ENCODE measurements at places on chromosomes 6 and 20.

DNA sequence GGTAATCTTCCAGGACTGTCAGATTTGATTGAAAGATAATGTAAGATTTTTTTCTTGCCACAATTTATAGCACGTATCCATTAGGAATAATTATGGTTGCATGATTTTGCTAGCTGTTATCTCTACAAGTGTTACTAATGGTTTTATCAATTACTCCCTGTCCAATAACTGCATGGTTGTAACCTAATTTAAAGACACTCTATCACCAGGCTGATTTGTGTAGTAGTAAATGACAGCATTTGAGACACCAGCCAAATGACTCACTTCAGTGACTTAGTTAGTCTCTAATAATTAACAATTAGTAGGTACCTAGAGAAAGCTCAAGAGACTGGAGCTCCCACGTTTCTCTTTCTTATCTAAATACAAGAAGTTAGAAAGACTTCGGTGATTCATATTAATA lies 453.8 kb upstream of the POU3F2 start:
- no peak for DNase-seq

DNA sequence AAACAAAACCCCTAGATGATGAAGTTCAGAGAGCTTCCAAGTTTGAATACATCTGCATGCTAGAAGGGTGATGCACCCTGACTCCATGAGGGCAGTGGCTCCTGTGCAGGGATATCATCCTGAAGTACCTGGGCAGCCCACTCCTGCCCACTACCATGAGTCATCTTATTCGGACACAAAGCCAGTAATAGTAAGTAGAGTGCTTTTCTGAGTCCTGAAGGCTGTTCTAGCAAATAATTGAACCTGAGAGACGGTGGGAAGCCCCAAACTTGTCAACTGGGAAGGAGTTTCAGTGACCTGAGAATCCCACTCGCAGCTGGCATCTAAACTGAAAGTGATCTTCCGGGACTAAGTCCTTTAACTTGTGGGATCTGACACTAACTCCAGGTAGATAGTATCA lies 152.9 kb upstream of the COL21A1 start:
- no peak for DNase-seq

DNA sequence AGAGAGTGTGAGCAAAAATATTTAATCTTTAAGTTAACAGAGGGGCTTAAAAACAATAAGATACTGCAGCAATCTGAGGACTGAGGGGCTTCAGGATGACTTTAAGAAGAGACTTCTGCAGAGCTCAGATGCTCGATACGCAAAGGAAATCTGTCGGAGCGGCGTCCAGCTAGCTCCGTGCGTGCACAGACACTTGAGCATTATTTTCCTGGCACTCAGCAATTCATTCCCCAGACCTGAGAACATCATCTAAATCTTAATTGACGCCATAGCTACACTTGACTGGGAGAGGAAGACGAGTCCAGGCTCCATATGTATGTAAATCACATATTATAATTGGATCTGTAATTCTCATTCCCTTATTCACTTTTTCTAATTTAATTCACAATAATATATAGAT lies 228.2 kb downstream of the SOD2 start:
- no peak for DNase-seq

- peak; percentile 95 for DNase-seq
Measured at GRCh38 chr6:112780498-112781096, 433.5 kb downstream of the RFPL4B start.

GRCh38 chr6:34424200-34425131 lies 1.4 kb downstream of the RPS10 start:
- DNase-seq, result no peak

DNA sequence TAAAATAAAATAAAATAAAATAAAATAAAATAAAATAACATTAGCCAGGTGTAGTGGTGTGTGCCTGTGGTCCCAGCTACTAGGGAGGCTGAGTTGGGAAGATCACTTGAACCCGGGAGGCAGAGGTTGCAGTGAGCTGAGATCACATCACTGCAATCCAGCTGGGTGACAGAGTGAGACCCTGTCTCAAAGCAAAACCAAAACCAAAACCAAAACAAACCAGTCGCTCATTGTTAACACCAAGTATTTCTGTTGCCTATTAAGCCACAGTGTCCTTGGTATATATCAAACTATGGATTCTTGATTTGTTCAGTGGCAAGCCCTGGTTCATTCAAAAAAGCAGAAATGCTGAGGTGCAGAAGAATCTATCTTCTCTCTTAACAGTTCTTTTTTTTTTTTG lies 65.7 kb downstream of the PYGB start:
- DNase-seq, result no peak

GRCh38 chr20:63309261-63310071 lies 16.5 kb downstream of the COL20A1 start:
- DNase-seq, result peak; percentile 52

DNA sequence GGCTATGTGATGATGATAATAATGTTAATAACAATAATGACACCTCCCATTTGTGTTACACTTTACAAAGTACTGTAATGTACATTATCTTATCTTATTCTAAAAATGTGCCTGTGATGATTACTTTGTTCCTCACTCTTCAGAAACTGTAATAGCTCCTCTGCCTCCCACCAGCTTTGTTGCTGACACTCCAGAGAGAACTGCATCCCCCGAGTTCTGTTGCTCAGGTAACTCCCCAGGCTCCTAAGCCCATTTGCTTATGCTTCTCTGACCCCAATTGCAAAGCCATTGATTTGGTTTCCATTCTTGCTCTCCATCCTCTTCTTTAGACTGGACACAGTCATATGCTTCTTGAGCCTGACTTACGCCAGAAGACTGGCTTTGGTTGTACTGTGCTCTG lies 319.7 kb downstream of the EPM2A start:
- DNase-seq, result no peak

- no peak for DNase-seq
Measured at GRCh38 chr6:157791450-157791849, 31.6 kb upstream of the SNX9 start.

- DNase-seq, result no peak
Measured at GRCh38 chr6:18511211-18511610, 124.1 kb downstream of the RNF144B start.

DNA sequence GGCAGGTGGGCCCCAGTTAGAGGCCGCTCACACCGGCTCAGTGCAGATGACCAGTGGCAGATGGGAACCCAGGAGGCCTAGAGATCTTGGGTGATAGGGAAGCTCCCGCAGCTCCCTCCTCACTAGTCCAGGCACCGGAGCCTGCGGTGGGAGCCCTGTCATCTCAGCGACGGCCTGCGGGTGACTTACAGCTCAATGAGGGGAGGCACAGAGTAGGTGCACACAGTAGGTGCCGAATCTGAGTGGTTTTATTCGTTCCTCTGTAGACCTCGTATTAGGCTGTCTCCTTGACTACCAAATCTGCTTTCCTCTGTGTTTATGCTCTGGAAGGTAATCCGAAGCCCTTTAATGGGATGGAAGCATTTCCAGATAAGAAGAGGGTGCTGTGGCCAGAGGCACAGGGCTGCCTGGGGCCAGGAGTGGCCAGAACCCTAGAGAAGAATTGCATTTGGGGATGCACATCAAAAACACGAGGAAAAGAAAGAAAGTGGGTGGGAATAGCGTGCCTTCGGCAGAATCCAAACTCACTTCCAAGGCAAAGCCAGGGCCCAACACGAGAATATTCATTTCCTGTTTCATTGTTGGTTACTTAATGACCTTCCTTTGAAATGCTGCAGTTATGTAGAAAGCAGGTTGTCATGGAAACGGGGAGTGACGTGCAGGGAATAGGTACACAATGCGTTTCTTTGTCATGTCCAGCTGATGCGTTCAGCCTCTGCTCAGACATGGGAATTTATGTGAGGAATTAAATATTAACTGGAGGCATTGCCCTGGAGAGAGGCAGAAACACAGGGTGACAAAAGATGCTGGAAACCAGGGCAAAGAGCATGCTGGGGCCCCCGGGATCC lies 24.7 kb downstream of the MYT1 start:
- DNase-seq, result peak; percentile 34

- no peak for DNase-seq
Measured at GRCh38 chr6:36913082-36913481, 27.3 kb downstream of the C6orf89 start.

DNA sequence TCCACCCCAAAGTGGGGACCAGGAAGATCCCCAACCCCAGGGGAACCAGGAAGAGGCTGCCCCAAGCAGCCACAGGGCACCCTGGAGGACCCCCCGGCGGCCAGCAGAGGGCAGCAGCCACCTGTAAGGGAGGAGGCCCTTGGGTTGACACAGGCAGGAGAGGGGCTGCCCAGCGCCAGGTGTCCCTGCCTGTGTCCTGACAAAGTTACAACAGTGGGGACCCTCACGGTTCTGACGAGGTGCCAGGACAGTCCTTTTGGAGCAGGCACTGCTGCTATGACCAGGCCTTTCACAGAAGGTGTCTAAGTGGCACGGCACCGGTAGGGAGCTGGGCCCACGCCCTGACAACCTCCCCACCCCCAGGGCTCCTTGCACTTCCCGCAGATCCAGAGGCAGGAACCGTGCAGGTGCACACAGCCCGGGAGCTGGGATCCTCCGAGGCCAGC lies 176.7 kb downstream of the BMP7 start:
- DNase-seq, result peak; percentile 59

GRCh38 chr6:139879823-139880356 lies 505.4 kb upstream of the CITED2 start:
- DNase-seq, result peak; percentile 65

GRCh38 chr20:59484228-59484627 lies 120.1 kb upstream of the PHACTR3 start:
- no peak for DNase-seq
